Calu3 (cell line): ENCODE measurements at places on chromosomes 1 and 21.

GRCh38 chr1:154860156-154860870 lies 9.8 kb downstream of the KCNN3 start:
- no peak for DNase-seq

GRCh38 chr1:150561974-150562445 lies 12.8 kb downstream of the ADAMTSL4 start:
- peak; percentile 95 for DNase-seq

DNA sequence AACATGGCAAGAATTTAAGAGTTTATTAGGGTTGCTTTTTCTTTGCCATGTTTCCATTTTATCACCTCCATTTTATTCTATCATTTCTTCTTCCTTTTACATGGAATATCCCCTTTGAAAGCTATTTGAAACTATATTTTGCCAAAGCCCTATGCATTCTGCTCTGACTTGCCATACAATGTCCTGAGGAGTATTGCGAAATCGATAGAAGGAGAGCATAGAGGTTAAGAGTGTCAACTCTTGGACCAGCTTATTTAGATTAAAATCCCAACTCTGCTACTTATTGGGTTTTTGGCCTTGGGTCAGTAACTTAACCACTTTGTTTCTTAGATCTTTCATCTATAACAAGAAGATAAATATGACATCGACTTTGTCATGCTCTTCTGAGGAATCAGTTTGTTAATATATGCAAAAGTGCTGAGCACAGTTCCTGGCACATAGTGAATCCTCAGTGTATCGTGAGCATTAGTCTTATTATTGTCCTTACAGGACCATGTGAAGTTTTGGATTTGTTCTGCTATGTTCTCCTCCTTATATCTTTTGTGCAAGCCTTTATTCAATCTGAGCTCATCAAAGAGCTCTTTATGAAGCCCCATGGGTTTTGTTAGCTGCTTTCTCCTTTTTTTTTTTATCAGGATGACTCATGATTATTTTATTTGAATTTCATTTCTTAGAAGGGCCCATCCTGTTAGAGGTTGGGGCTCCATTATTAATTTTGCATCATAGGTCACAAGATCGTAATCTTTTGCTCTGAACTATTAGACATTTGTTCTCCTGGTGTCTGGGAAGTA lies 17.6 kb downstream of the ACKR1 start:
- no peak for DNase-seq

- DNase-seq = no peak
Measured at GRCh38 chr1:86201311-86201710, 44.7 kb upstream of the COL24A1 start.

DNA sequence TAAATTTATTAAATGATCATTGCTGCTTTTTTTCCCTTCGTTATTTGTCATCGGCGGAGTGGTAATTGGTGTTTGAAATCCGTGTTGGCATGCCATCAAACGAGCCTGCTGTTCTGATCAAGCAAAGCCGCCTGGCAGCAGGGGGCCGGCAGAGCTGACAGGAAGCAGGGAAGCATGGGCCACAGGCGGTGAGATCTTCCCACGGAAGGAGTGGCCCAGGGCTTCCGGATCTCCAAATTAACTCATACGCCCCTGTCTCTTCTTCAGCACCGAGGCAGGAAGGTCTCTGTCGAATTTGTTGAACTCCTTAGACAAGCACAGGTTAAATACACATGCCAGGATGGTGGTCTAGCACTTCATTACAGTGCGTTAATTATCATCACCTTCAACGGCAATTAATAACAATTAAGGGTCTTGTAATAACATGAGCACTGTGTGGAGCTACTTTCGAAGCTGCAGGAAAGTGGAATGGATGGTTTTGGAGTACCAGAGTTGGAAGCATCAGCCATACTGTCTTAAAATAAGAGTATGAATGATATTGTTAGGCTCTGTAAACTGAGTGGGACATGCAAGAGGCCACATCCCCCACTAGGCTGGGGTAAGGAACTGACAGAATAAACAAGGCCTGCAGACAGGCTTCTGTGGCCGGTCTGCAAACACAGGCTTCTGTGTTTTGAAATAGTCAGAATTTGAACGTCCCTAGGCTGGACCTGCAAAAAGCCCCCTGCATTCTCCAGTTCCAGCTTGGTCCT lies 199.4 kb upstream of the DAB1 start:
- DNase-seq = peak; percentile 7

GRCh38 chr1:220448217-220448616 lies 79.7 kb upstream of the MARK1 start:
- DNase-seq = no peak

DNA sequence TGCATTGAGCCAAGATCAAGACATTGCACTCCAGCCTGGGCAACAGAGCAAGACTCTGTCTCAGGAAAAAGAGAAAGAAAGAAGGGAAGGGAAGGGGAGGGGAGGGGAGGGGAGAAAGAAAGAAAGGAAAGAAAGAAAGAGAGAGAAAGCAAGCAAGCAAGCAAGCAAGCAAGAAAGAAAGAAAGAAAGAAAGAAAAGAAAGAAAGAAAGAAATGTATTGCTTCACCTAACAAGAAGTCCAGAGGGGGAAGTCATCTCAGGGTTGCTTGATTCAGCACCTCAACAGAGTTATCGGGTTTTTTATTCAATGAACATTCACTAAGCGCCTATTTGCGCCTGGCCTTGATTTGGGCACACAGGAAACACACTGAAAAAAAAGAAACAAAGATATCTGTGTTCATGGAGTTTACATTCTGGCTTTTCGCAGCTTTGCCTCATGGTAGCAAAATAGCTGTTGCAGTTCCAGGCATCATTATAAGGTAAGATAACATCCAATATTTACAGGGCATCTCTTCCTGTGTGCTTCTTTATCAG lies 8.2 kb upstream of the RCSD1 start:
- DNase-seq = no peak

GRCh38 chr1:37177230-37177864 lies 143.0 kb upstream of the GRIK3 start:
- peak; percentile 49 for DNase-seq

- DNase-seq = no peak
Measured at GRCh38 chr1:1623631-1624442, 8.1 kb upstream of the MMP23B start.

- no peak for DNase-seq
Measured at GRCh38 chr1:55155522-55155921, 59.6 kb downstream of the USP24 start.

GRCh38 chr1:56864430-56864829 lies 9.8 kb downstream of the C8A start:
- no peak for DNase-seq

DNA sequence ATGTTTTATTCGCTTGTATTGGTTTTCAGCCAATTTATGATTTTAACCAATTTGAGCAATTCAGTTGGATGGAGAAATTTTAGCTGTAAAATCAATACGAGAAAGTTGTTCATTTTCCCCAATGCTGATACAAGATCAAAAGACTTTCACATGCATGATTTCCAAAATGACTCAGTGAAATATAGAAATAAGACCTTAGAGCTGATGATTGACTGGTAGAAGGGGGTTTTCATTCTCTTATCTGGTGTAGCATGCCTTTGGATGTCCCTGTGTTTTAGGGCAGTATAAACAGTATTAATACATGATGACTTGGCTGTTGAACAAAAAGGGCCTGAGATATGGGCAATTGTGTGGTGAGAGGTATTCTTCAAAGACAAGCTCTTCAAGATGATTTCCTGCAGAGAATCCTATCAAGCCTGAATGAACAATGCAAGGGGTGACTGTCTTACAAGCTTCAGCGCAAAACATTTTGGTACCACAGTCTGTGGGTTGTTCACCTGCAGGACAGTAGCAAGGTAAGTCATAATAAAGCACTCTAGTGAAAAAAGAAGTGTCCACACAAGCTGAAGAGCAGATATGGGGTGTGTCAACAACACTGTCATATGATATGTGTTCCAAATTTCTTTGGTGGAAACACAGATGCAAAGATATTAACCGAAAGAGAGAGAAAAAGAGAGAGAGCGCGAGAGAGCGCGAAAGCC lies 156.2 kb downstream of the TNFSF18 start:
- no peak for DNase-seq

- peak; percentile 53 for DNase-seq
Measured at GRCh38 chr1:234214911-234215892, 158.1 kb upstream of the COA6 start.

GRCh38 chr21:44350773-44351481 lies 2.5 kb upstream of the TRPM2 start:
- no peak for DNase-seq

- no peak for DNase-seq
Measured at GRCh38 chr1:53878492-53879105, 11.0 kb downstream of the YIPF1 start.

DNA sequence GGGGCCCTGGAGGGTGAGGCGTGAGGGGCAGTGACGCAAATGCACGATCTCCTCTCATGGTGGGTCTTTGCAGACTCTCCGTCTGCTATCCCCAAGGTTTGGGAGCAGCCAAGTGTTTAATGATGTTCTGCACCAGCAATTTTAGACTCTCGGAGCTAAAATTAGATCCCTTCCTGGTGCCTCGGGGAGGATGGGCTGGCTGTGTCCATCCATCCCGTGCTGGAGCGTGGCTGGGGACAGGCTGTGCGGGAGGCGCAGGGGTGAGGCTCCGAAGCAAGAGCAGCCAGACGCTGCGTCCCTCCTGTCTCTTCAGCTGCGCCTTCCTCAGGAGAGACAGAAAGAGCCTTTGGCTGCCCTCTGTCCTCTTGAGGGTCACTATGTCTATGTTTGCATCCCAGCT lies 387.6 kb downstream of the CAMTA1 start:
- DNase-seq = no peak

DNA sequence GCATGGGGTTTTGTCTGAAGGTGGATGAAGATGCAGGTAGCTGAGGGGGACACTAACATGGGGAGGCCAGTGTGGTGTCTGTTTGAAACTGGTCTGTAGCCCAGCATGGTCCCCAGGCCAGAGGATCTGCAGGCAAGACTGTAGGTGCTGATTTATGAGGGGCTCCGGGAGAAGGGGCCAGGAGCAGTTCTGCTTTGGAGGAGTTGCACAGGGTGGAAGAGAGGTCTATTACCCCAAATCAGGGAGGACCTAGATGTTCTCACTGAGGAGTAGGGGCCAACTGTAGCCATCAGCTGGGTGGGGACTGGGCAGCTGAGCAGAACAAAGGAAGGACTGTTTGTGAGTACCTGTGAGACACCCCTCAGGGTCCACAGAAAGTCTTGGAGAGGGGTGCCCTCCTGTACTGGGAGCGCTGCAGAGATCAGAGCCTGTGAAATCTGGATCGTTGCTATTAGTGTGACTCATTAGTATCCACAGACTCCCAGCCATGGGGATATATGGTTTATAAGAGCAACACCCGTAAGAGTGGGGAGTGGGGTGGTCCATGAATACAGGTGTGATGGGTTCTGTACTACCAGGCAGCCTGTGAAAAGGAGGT lies 64.3 kb upstream of the IRF2BP2 start:
- no peak for DNase-seq

GRCh38 chr1:211605034-211605433 lies 26.1 kb upstream of the SLC30A1 start:
- no peak for DNase-seq

DNA sequence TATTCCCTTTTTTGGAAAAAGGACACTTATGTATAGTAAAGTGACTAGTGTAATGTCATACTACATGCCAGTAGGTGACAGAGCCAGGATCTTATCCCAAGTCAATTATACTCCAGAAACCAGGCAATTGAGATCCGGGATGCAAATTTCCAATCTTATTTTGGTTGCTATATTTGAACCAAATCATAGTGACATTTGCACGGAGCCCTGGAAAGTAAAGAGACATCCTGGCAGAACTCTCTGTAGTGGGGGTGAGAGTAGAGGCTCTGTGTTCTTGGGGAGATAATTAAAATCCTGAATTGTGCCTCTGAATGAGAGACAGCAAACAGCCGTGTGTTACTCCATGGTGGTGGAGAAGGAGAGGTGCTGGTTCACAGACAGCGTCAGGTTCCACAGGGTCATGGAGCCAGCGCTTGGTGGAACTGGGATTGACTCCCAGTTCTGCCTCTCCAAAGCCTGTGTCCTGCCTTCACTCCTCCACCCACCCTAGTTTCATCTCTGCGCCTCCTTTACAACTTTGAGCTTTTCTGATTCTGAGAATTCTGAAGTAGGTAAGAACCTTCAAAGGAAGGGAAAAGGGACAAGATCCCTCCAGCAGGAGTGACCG lies 432.3 kb downstream of the PTPRU start:
- DNase-seq = no peak

- no peak for DNase-seq
Measured at GRCh38 chr1:236110137-236110536, 32.2 kb upstream of the GPR137B start.

DNA sequence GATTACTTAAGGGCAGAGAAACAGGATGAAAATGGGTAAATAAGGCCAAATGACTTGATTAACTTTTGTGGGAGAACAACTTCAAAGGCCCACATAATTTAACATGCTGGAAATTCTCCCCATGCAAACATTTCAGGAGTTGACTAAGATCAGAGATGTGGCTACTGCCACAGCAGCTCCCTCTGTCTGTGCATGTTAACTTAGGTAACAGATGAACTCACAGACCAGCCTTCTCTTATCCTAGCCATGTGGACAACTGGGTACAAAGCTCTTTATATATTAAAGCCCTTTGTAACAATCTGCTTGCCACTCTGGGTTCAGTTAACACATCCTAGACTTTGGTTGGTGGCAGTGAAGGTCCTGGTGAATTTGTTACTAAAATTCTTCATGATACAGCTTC lies 33.2 kb downstream of the BEND5 start:
- DNase-seq = no peak

DNA sequence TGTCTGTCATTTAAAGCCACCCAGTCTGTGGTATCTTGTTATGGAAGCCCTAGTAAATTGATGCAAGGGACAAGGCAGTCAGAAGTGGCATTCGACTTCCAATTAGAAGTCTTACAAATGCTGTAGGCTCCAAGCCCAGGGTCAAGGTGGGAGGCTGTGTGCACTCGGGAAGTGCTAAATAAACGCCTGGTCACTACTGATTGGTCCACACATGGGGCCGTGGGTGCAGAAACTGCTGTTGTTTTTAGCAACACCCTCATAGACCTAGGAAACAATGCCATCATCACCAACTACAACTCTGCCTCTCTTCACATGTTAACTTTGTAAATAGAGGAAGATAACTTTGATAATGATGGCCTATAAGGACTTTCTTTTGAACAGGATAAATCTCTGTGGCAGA lies 20.2 kb upstream of the ZBTB21 start:
- no peak for DNase-seq

- no peak for DNase-seq
Measured at GRCh38 chr21:45029948-45030681, 44.3 kb upstream of the ADARB1 start.

GRCh38 chr21:31753949-31754707 lies 22.2 kb upstream of the SCAF4 start:
- DNase-seq = no peak

GRCh38 chr1:42931911-42932422 lies 26.7 kb downstream of the SLC2A1 start:
- DNase-seq = peak; percentile 81

DNA sequence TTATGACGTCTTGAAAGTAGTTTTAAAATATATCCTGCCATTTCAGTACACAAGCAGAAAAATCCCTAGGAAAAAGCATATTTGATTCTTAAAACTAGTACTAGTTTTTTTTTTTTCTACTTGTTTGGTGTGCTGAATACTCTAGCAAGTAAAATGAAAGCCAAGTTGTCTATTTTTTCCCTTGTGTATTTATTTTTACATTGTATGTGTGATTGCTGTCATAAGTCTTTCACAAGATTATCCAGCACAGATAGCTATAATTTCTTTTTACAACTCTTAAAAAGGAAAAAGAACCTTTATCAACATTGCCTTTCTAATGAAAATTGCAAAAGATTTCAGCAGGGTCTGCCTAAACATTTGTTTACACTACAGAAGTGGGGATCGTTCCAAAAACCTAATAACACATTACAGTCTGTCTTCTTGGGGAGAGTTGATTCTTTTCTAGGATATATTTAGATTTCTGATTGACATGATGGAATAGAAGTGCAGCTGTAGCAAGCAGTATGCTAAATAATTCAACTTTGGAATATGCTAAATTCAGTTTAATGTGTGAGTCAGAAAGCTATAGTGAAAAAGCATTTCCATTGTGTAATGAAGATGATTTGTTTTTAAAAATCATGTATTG lies 2.5 kb downstream of the DR1 start:
- no peak for DNase-seq
